Effector CD8-positive, alpha-beta T cell (primary cell): ENCODE measurements at places on chromosomes 1 and 21.

- DNase-seq = no peak
Observed at GRCh38 chr1:119646521-119647227, 1.4 kb downstream of the ZNF697 start.

DNA sequence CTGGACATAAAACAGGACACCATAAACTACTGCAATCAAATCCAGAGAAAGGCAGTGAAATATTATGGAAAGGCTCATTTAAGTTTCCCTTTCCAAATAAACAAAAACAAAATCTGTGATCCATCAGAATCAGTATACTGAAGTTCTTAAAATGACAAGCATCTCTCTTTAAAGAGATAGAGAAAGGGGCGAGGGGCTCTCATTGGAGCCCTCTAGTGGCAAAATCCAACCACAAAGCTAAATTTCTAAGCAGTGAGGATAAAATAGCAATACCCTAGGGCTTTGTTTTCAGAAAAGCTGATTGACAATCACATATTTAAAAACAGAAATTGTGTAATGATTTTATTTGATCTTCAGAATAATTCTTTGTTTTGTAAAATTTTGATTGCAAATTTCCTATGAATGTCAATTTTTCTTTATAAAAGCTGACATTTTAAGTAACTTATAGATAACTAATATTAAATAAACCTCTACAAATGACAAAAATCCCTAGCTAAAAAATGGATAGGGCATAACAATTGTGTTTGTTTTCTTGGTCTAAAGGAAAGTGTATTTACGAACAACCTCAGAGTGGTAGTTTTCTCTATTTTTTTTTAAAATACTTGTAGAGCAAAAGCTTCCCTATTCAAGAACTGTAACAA is 138.2 kb downstream of the COL24A1 start:
- DNase-seq = no peak

DNA sequence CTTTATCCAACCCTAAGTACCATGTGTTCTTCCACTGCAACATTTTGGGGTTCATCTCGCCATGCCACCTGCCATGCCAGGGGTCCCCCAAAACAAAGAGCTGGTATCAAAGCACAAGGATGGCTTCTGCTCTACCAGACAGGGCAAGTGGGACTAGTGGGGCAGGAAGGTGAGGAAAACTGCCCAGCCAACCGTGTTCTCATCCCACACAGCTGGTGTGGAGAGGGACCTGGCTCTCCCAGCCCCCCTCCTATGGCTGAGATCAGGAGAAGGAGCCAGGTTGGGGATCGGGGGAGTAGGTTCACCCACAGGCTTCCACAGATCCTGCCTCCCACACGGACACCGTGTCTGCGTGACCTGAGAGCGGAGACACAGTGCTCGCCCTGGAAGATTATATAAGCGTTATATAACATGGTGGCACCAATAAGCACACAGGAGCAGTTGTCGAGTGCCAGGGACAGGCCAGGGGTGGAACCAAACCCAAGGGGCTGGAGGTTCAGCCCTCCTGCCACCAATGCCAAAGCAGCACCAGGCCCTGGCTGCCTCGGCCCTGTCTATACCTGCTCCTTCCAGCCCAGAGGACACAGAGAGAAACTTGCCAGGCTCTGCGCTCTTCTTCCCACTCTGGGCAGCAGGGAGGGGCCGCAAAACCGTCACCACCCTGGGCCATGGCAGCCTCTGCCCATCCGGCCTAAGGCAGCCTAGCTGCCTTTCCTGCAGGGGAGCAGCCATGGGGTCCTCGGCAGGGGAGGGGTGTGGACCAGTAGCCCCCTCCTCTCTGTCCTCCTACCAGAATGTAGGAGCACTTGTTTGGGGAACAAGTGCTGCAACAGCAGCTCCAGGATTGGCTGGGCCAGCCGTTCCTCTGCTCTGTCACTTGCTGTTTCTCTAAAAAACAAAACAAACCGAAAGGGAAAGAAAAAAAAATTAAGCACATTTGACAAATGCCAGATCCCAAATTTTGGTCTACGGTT is 43.5 kb downstream of the CD34 start:
- DNase-seq = no peak

DNA sequence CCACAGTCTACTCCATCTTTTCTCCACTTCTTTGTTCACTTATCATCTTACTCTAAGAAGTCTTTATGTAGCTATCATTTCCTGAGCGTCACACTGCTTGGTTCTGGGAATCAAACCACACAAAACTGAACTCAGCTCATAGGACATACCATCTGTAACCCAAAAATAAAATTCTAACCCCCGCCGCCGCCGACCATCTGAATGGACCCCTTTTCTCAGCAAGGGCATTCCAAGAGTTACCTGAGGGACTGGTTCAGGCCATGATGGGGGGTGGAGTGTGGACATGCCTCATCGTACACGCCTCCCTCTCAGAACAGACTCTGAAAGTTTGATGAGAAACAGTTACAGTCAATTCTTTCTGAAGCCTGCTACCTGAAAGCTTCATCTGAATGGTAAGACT is 12.6 kb upstream of the CHI3L2 start:
- peak; percentile 18 for DNase-seq

- DNase-seq = no peak
Observed at GRCh38 chr1:243598433-243598832, 251.6 kb downstream of the AKT3 start.

GRCh38 chr21:34884346-34884929 is 164.7 kb downstream of the RUNX1 start:
- DNase-seq = no peak

DNA sequence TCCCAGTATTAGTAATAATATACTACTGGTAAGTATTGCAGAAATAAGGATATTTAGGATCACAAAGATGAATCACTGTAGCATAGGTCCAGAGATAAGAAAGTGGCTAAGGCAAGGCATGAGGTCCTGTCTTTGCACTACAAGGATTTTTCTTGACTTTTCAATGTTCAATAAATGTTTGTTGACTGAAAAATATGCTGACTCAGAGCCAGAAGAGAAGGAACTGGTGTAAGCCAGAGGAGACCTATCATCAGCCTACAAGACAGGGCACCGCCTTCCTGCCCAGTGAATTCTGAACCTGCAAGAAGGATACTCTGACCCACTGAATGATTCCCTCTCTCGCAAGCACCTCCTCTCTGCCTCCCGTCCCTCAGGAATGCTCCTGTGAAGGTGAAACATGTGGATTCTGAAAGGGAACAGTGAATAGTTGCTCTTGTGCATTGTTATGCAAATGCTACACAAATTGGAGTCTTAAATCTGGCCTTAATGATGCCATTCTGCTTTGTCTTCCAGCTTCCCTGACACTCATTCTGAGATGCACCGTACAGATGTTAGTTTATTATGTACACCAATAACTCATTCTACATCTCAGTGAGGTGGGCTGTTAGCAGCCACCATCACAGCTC is 540.0 kb downstream of the OMA1 start:
- no peak for DNase-seq

- no peak for DNase-seq
Observed at GRCh38 chr1:157363660-157364140, 188.6 kb downstream of the FCRL5 start.

DNA sequence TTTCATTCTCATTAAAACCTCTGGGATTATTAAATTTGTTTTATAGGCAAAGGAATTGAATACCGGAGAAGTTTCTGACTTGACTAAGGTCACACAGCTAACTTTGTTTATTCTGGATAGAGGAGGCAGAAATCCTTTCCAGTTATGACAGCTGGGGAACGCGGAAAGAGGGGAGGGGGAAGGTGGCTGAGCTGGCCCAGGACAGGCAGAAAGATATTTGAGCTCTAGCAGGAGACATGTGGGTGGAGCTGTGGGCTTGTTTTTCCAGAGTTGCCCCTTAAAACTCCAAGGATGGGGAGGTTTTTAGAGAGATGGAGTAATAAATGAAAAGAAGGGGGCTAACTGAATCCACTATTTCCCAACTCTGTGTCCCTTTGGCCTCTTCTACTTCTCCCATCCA is 27.8 kb downstream of the FOXD2 start:
- no peak for DNase-seq

DNA sequence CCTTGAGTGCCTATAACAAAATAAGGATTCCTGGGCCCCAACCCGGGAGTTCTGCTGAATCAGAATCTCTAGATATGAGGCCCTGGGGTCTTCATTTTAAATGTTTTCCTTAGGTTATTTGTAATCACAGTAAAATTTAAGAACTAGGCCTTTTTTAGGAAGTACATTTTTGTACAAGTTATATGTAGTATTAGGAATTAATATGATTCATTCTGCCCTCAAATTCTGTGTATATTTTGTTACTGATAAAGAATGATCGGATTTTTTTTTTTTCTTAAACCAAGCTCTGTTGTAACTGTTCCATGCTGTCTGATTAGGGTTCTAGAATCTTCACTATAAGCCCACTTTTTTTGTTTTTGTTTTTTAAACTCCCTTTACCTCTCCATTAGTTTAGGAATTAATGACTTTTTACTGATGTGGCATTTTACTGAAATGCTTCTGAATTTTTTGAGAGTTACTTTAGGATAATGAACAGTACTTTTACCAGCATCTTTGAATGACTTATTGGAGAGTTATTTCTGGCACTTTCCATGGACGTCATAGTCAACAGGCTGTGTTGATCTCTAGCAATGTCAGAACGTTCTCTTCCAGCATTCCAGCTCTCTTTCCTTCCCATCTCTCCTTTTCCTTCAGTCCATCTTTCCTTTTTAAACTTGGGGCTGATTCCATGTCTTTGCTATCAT is 48.3 kb downstream of the CLIC4 start:
- DNase-seq = no peak

DNA sequence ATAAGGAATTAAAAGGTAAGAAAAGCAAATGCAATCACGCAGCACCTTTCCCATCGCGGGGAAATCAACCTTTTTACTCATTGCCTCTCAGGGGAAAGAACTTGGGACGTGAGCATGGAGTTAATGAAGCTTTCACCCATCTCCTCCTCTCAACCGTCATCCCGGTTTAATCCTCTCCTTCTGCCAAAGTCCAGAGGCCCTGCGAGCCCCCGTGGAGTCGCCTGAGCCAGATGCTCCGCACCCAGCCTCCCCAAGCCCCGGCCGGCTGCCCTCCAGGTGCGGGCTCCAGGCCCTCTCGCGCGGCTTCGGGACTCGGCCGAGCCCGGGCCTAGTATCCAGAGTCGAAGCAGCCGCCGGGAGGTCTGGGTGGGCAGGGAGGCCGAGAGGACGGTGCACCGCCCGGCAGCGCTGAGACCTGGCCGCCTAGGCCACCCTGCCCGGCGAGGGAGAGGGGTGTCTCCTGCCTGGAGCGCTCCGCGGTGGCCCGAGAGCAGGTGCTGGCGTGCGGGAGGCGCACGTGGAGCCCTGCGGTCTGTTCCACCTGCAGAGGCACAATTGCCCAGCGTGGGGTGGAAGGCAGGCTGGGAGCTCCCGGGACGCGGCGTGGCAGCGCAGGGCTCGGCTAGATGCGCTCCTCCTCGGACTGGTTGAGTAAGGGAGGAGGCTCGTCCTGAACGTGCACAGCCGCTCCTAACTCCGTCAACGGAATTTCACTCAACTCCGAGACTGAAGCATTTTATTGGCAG is 218.5 kb downstream of the SDCCAG8 start:
- no peak for DNase-seq

DNA sequence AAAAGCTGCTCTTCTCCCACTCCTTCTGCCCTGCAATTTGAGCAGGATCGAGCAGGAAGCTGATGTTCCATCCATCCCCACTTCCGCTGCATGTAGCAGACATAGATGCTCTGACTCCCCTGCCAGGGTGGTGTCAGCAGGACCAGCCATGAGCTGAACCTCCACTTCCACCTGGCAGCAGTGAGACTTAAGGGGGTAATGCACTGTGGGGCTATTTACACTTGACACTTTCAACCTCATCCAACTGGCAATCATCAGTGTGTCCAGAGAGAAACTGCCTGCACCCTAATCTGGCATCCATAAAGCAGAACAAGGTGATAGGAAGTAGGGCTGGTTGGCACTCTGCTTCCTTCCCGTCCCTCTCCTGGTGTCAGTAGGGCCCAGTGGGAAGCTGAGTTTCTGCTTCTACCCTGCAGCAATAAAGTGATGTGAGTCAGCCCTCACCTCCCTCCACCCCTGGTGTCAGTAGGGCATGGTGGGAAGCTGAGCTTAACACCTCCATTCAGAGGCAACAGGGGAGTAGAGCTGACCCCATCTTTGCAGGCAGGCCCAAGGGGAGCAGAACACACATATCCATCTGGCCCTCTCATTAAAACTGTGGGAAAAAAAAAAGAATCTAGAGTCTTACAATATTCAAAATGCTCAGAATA is 272.3 kb downstream of the PTPRU start:
- DNase-seq = no peak

GRCh38 chr1:50720457-50721053 is 239.5 kb downstream of the FAF1 start:
- no peak for DNase-seq

- no peak for DNase-seq
Observed at GRCh38 chr21:42861311-42861847, 18.0 kb downstream of the WDR4 start.

GRCh38 chr1:202628646-202629215 is 81.5 kb downstream of the SYT2 start:
- no peak for DNase-seq

GRCh38 chr1:189899686-189900425 is 577.8 kb downstream of the BRINP3 start:
- no peak for DNase-seq

GRCh38 chr1:150149271-150150132 is at the start of gene PLEKHO1:
Gene PLEKHO1, plus strand, starts transcription at chr1:150149916. Its CDS starts 342 bp downstream, at chr1:150150258.
- peak; percentile 72 for DNase-seq

DNA sequence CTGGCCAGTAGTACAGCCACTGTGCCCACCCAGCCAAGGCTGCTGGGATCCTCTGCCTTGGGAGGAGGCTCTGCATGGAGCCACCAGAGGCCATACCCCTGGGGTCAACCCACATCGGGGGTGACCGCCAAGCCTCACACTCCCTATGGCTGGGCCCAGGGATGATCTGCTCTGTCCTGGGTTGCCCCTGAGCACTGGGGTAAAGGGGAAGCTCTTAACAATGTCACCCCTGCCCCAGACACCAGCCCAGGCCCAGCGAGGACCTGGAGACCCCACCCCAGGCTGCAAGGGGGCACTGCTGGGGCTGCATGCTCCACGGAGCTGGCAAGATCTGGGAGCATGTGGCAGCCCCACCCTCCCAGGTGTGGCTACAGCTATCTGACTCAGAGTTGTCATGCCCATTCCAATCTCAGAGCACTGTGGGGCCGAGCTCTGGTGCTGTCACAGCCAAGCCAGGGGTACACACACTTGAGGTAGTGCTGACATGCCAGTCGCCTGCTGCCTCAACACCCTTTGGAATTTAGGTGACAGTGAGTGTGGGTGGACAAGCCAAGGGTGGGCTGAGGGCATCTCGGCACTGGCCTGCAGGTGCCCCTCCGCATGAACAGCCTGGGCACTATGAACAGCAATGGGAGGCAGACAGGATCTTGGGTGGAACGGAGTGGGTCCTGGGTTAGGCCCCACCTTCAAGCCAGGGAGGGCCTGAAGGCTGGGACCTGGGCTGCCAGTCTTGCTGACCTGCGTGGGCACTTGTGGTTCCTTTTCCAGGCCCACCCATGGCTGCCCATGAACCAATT is 427.7 kb downstream of the LRRIQ3 start:
- no peak for DNase-seq

- DNase-seq = no peak
Observed at GRCh38 chr1:89724369-89725010, 91.6 kb downstream of the LRRC8C start.

DNA sequence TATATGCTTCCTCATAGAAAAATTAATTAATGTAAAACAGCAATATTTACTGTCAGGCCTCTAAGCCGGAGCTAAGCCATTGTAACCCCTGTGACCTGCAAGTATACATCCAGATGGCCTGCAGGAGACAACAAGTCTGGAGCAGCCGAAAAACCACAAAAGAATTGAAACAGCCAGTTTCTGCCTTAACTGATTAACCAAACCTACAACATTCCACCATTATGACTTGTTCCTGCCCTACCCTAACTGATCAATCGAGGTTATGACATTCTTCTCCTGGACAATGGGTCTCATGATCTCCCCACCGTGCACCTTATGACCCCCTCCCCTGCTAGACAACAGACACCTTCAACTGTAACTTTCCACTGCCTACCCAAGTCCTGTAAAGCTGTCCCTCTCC is 205.8 kb upstream of the DUSP10 start:
- DNase-seq = no peak
